ENCODE measurements at places on chromosomes 7 and 10.

DNA sequence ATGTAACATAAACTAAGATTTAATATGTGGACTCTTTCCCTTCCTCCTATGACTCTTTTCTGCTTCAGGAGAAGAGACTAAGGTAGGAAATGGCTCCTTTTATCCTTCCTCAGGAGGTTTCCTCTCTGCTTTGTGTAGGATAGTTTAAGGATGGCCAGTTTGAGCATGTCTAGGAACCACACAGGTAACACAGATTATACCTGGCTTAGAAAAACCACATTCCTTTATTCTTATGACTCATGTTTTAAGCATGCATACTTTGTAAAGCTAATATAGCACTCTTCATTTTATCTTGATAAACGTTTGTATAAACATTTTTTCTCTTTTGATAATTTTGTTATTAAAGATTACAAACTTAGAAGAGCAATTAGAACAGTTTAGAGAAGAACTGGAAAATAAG, 57.8 kb downstream of the CYP51A1 start:
- no peak for DNase-seq

DNA sequence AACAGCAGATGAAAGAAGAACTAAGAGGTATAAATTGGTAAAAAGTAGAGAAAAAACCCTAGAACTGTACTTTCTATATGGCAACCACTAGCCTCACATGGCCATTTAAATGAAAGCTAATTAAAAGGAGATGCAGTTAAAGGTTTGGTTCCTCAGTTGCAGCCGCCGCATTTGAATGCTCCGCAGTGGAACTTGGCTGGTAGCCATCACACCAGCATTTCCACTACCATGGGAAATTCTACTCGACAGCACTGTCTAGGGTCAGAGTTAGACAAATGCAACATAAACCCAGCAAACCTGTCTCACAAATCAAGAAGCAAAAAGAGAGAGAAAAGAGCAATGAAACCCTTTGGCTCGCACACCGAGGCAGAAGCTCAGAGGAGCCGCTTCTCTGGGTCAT, 29.7 kb downstream of the VIPR2 start:
- DNase-seq: no peak

DNA sequence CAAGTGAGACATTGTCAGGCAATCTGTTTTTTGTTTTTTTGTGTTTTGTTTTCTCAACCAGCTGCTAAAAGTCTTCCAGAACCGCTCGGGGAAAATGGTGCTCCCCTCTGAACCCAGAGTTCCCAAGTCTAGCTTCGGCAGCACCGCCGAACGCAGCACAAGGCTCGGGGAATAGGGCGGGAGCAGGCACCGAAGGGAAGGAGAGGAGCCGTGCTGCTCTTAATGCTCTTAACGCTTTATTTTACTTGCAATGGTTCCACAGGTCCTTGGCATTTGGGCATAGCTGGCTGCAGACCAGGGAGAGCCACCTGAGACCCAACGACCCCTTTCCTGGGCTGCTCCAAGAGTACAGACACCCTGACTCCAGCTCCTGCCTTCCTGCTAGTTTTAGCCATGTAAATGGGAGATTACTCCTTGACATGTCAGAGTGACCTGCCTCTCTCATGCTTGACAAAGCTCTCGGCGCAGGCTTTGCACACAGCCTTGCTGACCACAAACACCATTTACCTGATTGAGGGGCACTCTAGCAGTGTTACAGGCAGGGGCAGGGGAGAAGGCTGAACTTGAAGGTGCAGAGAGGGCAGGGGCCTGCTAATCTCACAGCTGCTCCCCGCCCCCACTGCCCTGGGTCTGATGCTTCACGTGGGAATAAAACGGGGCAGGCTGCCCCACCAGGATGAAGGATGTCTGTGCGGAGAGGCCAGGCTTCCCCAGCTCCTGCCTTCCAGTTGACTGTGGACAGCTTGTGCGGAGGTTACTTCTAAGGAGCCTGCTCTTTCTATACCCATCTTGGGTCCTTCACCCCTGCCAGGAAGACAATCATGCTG, 58.6 kb upstream of the EFCAB10 start:
- DNase-seq: no peak

- no peak for DNase-seq
These were observed 80.1 kb downstream of the GRID1 start for GRCh38 chr10:86286236-86287109.

- DNase-seq: no peak
These were observed 90.1 kb upstream of the PIK3CG start for GRCh38 chr7:106774768-106775551.

DNA sequence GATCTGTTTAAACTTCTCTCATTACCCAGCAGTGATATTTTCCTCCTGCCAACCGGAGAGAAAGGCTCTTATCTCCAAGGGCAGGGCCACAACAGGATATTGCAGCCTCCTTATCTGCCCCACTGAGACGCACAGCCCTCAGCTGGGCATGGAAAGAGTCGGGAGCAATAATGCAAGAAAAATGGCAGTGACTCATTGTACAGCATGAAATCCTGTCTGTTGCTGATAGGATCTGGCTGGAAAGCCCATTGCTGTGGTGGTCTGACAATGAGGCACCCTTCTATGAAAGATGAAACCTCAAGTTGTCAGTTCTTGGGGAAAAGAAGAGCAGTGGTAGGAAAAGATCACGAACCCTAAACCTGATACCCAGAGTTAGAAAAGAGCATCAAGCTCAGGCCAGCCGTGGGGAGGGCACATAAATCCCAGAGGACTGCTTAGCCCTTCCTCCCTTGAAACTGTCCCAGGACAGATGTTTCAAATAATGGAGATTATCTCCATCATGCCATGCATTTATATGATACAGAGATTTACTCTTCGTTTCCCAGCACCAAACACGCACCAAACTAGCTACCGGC, 47.0 kb upstream of the FIGNL1 start:
- no peak for DNase-seq

- DNase-seq: no peak
These were observed 173.8 kb upstream of the PPP2R2D start for GRCh38 chr10:131726967-131727366.

GRCh38 chr7:65971021-65971420, 11.0 kb downstream of the GUSB start:
- no peak for DNase-seq

DNA sequence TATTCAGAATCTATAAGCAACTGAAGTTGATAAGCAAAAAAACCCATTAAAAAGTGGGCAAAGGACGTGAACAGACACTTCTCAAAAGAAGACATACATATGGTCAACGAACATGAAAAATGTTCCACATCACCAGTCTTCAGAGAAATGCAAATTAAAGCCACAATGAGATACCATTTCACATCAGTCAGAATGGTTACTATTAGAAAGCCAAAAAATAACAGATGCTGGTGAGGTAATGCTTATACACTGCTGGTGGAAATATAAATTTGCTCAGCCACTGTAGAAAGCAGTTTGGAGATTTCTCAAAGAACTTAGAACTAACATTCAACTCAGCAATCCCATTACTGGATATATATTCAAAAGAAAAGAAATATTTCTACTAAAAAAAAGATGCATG, 332.8 kb upstream of the PLXDC2 start:
- DNase-seq: no peak

DNA sequence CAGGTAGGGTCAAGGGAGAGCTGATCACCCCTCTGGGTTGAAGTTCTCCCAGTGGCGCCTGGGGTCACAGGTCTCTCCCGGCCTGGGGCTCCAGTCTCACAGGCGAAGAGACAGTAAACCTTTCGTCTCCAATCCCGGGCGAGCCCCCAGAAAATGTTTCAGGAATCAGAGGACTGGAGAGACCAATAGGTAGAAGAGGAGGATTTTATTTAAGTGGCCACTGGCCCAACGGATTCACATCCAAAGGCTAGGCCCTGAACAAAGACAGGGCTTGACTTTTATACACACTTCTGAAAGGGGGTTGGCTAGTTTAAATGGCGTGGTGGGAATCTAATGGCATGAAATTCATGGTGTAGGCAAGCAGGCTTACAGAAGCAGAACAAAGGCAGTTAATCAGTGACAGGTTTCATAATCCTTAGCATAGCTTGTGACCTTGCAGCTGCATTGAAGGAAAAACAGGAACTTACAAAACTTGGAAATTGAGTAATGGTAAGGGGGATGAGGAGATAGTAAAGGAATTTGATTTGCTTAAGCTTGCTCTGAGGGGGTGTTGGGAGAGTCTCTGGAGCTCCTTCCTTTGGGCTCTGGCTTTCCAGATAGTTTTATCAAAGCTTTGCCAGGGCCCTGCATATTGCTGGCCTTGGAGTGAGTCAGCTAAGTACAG, 105.5 kb downstream of the TRIM24 start:
- DNase-seq: no peak

DNA sequence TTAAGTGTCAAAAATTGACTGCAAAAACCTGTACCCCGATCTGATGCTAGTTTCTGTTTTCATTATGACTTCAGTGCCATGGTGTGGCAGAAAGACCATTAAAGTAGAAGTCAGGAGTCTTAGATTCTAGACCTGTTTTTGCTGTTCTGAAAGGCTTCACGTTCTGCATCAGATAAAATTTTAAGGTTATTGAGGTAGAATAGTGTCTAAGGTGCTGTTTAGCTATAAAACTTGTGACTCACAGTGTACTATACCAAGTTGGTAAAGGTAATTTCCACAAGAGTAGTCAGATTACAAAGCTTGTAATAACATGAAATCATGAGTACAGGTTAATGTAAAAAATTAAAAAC, 38.6 kb downstream of the ZNRF2 start:
- DNase-seq: no peak

- DNase-seq: no peak
These were observed 857 bp downstream of the MEOX2 start for GRCh38 chr7:15685358-15686294.

- no peak for DNase-seq
These were observed 649.1 kb downstream of the INHBA start for GRCh38 chr7:41053820-41054219.

- DNase-seq: no peak
These were observed 274.8 kb upstream of the NRG3 start for GRCh38 chr10:81600185-81600584.

DNA sequence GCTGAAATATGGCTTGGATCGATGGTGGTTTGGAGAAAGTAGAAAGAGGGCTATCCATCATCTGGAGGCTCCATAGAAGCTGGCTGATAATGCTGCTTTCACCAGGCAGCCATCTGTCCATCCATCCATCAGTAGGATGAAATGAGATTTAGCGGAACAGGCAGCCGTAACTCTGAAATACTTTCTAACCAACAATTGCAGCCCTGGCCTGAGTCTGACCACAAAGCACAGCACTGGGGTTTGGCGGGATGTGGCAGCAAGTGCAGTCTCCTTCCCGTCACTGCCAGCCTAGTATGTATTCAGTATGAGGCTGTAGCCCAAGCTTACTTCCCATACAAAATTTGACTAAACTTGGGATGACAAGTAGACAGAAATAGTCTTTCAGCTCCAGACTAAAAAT, 38.0 kb downstream of the R3HCC1L start:
- no peak for DNase-seq

GRCh38 chr7:159172400-159172799, 27.7 kb upstream of the VIPR2 start:
- DNase-seq: no peak

DNA sequence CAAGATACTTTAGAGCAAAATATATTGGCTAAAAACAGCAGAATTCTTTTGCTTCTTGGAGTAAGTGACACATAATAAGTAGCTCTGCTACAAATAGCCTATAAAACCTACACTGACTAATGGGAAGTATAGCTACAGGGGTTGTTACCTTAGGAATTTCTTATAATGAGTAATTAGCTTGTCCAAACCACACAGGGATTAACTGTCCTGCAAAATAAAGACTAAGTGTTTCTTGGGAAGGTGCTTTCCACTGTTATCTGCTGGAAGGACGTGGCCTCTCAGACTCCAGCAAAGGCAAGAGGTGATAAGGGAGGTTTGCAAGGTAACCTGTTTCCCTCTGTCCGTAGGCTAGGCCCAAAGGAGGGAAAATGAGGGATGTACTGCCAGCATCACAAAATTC, 302.4 kb downstream of the DOCK4 start:
- no peak for DNase-seq

DNA sequence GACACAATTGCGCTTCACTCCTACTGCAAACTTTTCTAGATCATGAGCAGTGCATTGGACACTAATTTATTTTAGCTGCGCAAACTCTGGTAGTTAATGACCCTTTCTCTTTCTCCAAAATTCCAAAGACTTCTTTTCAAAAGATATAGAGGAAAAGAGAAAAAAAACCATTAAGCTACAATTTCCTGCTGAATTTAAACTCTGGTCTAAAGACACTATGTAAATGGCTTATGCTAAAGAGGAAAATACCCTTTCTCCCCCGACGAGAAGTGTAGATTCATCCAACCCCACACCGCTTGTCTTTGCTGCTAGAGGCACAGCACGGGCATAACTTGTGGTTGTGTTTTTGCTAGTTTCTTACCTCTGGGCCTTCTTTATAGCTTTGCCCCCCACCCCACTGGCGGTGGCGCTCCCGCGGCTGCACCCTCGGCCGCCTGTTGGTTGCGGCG, 84.1 kb downstream of the SNX10 start:
- no peak for DNase-seq

DNA sequence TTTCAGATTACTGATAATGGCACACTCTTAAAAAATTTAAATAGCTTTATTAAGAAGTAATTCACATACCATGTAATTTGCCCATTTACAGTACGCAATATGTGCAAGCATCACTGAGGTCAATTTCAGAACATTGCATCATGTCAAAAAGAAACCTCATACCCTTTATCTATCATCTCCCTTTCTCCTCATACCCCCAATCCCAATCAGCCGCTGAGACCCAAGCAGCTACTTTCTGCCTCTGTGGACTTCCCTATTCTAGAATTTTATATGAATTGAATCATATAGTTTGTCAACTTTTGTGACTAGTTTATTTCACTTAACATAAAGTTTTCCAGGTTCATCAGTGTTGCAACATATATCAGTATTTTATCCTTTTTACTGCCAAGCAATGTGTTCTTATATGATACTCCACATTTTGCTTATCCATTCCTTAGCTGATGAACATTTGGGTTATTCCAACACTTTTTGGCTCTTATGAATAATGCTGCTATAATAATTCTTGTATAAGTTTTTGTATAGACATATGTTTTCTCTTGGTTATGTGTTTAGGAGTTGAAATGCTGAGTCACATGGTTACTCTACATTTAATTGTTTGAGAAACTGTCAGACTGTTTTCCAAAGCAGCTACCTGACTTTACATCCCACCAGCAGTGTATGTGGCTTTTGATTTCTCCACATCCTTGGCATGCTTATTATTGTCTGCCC, 26.9 kb upstream of the TPK1 start:
- no peak for DNase-seq

GRCh38 chr10:102948786-102949185, 30.7 kb downstream of the CNNM2 start:
- no peak for DNase-seq

- DNase-seq: peak; percentile 14
These were observed 17.2 kb upstream of the SLC18A3 start for GRCh38 chr10:49592726-49593563.
